ENCODE measurements at places on chromosomes 4 and X.

DNA sequence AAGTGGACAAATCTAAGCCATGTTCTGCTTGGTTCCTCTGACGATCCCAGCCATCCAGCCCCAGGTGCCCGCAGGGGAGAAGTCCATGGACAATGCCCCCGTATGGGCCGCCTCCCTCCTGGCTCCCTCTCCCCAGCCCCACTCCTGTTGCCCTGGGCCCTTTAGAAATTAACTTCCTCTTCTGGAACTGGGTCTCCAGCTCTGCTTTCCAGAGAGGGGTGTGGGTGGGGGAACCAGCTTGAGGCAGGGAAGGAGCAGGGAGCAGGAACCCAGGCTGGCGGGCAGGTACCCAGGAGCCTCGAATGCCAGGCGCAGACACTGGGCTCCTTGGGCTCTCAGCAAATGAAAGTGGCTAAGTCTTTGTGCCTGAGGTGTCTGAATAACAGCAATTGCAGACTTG lies 12.7 kb upstream of the ABLIM2 start:
- no peak for DNase-seq

DNA sequence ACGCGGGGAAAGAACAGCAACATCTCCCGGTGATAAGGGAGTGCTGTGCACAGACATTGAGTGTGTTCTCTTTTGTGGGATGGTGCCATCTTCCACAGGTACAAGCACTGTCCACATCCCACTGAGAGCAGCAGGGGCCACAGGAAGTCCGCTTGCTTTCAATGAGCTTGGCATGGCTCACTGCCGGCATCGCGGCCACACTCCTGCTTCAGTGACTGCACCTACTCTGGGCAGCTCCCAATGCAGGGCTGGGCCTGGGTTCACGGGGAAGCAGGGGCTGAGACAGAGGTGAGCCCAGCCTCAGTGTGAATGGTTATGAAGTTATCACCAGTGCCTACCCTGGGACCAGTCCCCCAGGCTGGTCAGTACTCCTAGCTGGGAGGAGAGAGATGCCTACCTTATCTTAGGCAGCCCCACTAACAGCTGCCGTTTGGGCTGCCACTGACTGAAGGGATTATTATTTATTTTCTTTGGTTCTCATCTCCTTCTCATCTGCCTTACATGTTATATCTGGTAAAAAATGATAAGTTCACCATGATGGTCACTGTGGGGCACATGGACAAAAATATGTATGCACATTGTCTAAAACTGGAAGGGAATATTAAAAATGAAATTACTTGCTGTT lies 99.2 kb downstream of the MGST2 start:
- no peak for DNase-seq

- no peak for DNase-seq
Measured at GRCh38 chr4:76596713-76597112, 161.7 kb downstream of the SHROOM3 start.

DNA sequence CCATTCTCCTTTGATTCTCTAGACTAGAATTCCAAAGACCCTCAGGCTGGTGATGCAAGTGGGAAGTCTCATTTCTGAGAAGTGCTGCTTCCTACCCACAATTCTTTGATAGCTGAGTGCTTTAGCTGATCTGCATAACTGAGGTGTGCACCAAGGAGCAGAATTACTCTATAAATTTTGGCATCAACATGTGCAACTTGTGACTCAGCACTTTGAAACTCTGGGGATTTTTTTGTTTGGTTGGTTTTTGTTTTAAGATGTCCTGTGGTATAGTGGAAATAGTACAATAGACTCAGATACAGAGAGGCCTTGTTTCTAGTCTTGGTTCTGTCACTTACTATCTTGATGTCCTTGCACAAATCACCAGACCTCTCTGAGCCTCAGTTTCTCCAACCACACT lies 148.4 kb downstream of the AR start:
- DNase-seq: no peak

DNA sequence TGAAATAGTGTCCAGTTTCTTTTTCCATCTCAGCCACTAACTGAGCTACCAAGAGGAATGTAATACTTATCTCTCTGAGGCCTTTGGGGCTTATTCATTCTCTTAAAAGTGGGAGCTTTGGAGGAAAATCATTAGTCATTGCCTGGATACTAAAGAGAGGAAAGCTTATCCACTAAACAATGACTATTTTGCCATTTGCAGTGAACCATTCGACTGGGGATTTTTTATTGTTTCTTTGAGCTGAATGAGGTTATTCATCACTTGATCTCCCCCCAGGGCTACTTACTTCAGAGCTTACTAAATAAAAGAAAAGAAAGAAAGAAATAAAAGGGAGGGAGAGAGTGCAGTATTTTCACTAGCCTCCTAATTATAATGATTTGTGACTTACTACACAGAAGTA lies 1329.5 kb upstream of the TENM3 start:
- DNase-seq: peak; percentile 18

DNA sequence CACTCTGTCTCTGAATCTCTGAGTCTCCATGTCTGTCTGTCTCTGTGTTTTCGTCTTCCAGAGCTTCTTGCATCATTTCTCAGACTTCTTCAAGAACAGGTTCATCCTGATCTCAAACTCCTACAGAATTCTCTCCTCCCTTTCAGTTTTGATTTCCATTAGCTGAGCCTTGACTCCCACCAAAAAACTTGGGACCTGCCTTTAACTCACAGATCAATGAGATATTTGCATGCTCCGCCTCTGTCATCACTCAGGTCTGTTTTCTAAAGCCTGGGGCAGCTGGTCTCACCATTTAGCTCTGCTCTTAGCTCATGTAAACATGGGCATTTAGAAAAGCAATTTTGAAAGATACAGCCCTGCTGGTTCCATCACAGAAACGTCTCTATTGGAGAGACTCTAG lies 8.6 kb downstream of the DAPP1 start:
- DNase-seq: no peak

DNA sequence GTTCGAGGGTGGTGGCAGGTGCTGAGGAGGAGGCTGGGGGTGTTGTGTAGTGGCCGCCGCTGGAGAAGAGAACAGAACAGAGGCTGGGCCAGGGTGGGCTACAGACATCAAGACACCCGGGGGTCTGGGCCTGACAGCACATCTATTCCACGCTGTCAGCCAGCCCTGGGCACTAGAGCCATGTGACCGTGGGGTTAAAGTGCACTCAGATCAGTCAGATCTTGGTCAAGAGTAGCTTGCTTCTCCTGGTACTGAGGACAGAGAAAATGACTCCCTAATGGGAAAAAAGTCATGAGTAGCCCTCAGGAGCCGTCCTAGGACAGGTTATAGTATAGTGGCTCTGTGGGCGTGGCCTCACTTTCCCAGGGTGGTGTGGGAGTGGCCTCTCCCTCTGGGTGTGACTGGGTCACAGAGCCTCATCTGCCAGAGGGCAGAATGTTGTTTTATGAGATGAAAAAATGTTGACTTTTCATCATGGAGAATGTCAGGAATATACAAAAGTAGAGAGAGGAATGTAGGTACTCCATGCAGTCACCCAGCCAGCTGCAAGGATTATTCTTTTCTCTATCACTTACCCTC lies 19.4 kb downstream of the TRMT44 start:
- no peak for DNase-seq

GRCh38 chr4:129355516-129355915 lies 259.6 kb downstream of the C4orf33 start:
- no peak for DNase-seq

Measured in NCI-H2081 (cell line).